Bone marrow (tissue), 2 donors: ENCODE measurements at places on chromosomes 7 and 10.

DNA sequence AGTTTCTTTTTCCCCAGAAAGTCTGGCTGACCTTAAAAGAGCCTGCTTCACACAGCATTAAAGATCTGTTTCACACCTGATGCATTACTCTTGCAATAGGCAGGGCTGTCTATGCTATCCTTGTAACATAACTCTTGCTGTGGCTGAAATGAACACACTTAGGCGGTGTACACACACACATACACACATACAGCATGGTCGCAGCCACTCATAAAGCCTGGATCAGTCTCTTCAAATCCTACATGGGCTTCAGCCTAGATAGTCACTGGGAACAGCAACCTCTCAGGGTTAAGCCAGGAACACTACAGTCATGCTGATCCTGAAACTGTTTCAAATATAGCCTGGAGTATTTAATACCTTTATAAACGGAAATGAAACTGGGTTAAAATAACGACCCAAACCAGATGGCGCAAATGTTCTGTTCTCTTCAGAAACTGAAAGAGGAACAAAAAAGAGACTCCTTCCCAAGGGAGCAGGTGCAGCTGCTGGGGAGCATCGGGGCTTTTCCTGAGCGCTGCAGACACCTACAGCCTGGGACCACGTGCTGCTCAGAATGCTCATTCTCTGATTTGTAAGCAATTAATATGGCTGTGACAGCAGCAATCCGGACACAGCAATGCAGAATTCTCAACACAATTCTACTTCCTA, 61.0 kb upstream of the SFMBT2 start:
- DNase-seq = no peak

DNA sequence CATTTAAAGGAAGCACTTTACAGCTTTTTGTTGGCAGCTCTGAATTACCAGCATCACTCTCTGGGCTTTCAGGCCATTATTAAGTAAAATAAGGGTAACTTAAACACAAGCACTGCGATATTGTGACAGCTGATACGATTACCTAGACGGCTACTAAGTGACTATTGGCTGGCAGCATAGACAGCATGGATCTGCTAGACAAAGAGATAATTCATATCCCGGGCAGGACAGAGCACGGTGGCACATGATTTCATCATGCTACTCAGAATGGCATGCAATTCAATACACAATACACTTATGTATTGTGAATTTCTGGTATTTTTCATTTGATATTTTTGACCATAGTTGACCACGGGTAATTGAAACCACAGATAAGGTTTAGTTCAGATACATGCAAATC, 522.0 kb upstream of the LRRN3 start:
- no peak for DNase-seq

- DNase-seq = no peak
Observed at GRCh38 chr7:29319719-29320521, 125.3 kb downstream of the CHN2 start.

- DNase-seq = no peak
Observed at GRCh38 chr7:40405991-40406390, 271.2 kb downstream of the SUGCT start.

- no peak for DNase-seq
Observed at GRCh38 chr7:20005081-20005480, 212.1 kb downstream of the MACC1 start.
